ENCODE measurements at places on chromosomes 13 and 19. TPM values are rescaled to one million over a fixed set of nuclear protein-coding genes. Genes with fewer than 3 reads are reported as not detected.

GZMM gene
- total RNA-seq = 44.5 TPM

MRPS12 gene
- total RNA-seq = 54.8 TPM

SIGLECL1 gene
- total RNA-seq = not detected

ATP1A3 gene
- total RNA-seq = 2.0 TPM

LMO7 gene
- total RNA-seq = 23.1 TPM

PROZ gene
- total RNA-seq = not detected

ZNF91 gene
- total RNA-seq = 56.8 TPM

CGB2 gene
- not detected for total RNA-seq

DNA sequence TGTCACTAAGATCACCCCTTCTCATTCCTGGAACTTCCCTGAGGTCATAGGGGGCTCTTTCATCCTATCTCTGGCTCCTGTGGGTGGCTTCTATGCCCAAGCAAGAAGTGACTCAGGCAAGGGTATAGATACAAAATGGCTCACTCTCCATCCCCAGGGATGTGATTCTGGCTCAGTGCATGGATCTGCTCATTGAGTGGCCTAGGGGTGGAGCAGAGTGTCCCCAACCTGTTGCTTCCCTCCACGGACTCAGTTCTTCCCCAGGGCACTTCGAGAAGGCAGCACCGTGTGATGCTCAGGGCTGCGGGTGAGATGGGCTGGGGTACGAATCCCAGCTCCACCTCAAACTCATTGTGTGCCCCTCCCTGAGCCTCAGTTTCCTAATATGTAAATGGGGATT is 136.4 kb downstream of the PTPRS start:
- no peaks in the 10 kb centered on the region for H3K36me3 ChIP-seq
- no peaks in the 10 kb centered on the region for H3K27me3 ChIP-seq
- peaks cover 7% of the 10 kb centered on the region for H3K4me1 ChIP-seq
- DNase-seq = no peak

- H3K36me3 ChIP-seq = peaks cover 21% of the 10 kb centered on the region
- H3K4me1 ChIP-seq = peaks cover 79% of the 10 kb centered on the region
- peak overlapping the region; percentile 99 for H3K27ac ChIP-seq
- H3K27me3 ChIP-seq = no peaks in the 10 kb centered on the region
- peak; percentile 76 for DNase-seq
Measured at GRCh38 chr19:19459707-19460251, 54.3 kb downstream of the GATAD2A start.

GRCh38 chr19:33630880-33631608 is 9.3 kb downstream of the CHST8 start:
- H3K27ac ChIP-seq = no peak overlapping the region
- no peaks in the 10 kb centered on the region for H3K4me1 ChIP-seq
- no peaks in the 10 kb centered on the region for H3K27me3 ChIP-seq
- DNase-seq = no peak

- peak within 1 kb of the TSS; percentile 93 for H3K4me3 ChIP-seq
- H3K4me1 ChIP-seq = peaks cover 44% of the 10 kb centered on the region
- no peaks in the 10 kb centered on the region for H3K27me3 ChIP-seq
- peaks cover 41% of the 10 kb centered on the region for H3K36me3 ChIP-seq
- peak; percentile 71 for DNase-seq
Measured at GRCh38 chr19:35268536-35269437, at the start of gene USF2. Gene USF2 (plus strand): TSS chr19:35268962. CDS start chr19:35269102, 140 bp downstream.

DNA sequence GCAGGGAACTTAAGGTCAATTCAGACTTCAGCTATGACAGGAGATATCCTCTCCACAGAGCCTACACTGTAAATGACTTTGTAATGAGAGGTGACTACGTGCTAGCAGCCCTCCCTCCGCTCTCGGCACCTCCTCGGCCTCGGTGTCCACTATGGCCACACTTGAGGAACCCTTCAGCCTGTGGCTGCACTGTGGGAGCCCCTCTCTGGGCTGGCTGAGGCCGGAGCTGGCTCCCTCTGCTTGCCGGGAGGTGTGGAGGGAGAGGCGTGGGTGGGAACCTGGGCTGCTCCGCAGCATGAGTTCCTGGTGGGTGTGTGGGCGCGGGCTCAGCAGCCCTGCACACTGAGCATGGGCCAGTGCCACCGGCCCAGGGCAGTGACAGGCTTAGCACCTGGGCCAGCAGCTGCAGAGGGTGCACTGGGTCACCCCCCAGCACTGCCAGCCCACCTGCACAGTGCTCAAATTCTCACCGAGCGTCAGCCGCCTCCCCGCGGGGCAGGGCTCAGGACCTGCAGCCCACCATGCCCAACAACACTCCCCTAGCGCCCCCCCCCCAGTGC is 137.6 kb upstream of the SPACA7 start:
- no peaks in the 10 kb centered on the region for H3K4me1 ChIP-seq
- no peaks in the 10 kb centered on the region for H3K27me3 ChIP-seq
- H3K36me3 ChIP-seq = no peaks in the 10 kb centered on the region
- DNase-seq = no peak

DNA sequence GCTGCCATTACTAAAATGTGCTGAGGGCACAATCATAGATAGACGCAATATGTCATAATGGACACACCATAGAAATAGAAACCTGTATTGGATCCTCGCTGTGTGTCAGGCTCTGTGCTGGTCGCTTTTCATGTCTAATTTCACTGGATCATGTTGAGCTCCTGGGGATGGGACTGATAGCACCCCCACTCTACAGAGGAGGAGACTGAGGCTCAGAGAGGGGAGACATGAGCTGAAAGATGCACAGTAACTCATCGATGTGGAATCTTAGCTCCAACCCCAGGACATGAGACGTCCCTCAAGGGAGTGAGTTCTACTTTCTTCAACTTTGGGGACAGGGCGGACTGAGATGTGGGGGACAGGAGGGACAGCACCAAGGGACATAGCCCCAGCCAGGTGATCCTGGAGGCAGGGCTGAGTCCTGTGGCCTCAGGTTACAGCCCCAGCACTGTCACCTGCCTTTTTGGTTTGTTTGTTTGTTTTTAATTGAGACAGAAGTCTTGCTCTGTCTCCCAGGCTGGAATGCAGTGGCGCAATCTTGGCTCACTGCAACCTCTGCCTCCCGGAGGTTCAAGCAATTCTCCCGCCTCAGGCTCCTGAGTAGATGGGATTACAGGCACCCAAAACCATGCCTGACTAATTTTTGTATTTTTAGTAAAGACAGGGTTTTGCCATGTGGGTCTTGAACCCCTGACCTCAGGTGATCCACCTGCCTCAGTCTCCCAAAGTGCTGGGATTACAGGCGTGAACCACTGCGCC is 6.6 kb upstream of the GIPC1 start:
- peaks cover 1% of the 10 kb centered on the region for H3K27me3 ChIP-seq
- no peaks in the 10 kb centered on the region for H3K36me3 ChIP-seq
- DNase-seq = no peak
- H3K4me3 ChIP-seq = no peak overlapping the region
- peaks cover 31% of the 10 kb centered on the region for H3K4me1 ChIP-seq

DNA sequence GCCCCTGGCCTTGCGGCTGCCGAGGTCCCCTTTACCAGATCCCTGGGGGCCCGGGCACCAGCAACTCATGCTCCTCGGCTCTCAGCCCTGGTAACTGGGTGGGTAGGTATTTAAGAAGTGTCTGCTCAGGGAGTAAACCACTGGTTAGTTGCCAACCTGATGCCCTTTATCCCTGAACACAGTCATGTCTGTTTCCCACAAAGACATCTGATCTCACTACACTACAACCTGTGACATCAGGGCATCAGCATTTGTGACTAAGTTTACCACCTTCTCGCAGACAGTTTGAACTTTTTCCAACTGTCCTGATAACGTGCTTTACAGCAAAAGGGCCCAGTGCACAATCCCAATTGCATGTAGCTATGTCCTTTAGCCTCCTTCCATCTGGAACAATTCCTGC is 22.0 kb downstream of the GGACT start:
- H3K27me3 ChIP-seq = no peaks in the 10 kb centered on the region
- H3K4me3 ChIP-seq = no peak overlapping the region
- DNase-seq = no peak
- no peaks in the 10 kb centered on the region for H3K4me1 ChIP-seq

DNA sequence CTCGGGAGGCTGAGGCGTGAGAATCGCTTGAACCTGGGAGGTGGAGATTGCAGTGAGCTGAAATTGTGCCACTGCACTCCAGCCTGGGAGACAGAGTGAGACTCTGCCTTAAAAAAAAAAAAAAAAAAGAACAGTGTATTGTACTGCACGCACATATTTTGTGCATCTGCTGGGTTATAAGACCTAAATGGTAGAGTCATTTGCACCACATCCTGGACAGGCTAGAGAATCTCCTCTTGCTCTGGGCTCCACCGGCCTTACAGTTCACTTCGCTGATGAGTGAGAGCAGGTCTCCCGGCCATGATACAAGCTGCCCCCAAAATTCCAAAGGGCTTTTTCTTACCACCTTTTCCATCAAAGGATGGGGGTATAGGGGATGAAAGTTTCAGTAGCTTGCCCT is 7.2 kb upstream of the SAE1 start:
- no peak for DNase-seq
- no peak overlapping the region for H3K4me3 ChIP-seq
- no peaks in the 10 kb centered on the region for H3K36me3 ChIP-seq
- no peak overlapping the region for H3K27ac ChIP-seq
- peaks cover 2% of the 10 kb centered on the region for H3K27me3 ChIP-seq

- DNase-seq = no peak
- no peaks in the 10 kb centered on the region for H3K4me1 ChIP-seq
- no peaks in the 10 kb centered on the region for H3K36me3 ChIP-seq
- no peak overlapping the region for H3K27ac ChIP-seq
Measured at GRCh38 chr13:106089261-106089980, 446.0 kb downstream of the EFNB2 start.

DNA sequence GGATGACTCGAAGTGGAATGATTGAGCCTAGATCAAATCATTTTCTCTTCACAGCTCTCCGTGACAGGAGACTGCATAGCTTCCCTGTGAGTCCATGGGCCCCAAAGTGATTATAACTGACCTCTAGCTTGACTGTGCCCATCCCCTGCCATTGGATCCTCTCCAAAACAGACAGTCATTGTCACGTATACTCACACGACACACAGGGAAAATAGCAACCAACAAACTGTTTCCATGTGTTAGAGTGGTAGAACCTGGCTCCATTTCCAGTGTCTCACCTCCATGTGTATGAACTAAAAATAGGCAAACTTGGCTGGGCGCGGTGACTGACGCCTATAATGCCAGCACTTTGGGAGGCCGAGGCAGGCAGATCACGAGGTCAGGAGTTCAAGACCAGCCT is 48.8 kb upstream of the NPAS1 start:
- H3K36me3 ChIP-seq = peaks cover 9% of the 10 kb centered on the region
- peaks cover 23% of the 10 kb centered on the region for H3K4me1 ChIP-seq
- no peak overlapping the region for H3K27ac ChIP-seq
- no peaks in the 10 kb centered on the region for H3K27me3 ChIP-seq
- H3K4me3 ChIP-seq = no peak overlapping the region

DNA sequence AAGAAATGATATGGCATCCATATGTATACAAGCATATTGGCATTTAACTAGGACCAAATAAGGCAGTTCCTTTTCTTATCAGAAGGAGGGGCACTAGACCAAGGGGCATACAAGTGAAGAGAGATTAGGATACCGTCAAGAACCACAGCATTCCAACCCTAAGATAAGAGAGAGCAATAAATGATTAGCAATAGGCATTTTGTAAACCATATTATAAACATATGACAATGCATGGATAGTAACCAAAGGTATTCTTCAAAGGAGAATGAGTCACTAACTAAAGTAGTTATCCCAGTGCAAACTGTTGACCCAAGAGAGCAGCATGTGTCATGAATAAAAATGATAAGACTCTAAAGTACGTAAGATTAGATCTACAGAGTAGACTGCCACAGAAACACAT is 500.9 kb upstream of the HTR2A start:
- H3K4me3 ChIP-seq = no peak overlapping the region
- no peak overlapping the region for H3K27ac ChIP-seq
- DNase-seq = no peak

GRCh38 chr13:99996381-99996973 is 14.9 kb downstream of the ZIC2 start:
- peaks cover 70% of the 10 kb centered on the region for H3K27me3 ChIP-seq
- H3K36me3 ChIP-seq = peaks cover 4% of the 10 kb centered on the region
- H3K4me1 ChIP-seq = peaks cover 15% of the 10 kb centered on the region
- no peak overlapping the region for H3K4me3 ChIP-seq

- no peaks in the 10 kb centered on the region for H3K4me1 ChIP-seq
- H3K36me3 ChIP-seq = no peaks in the 10 kb centered on the region
- no peak for DNase-seq
- H3K4me3 ChIP-seq = no peak overlapping the region
- H3K27me3 ChIP-seq = no peaks in the 10 kb centered on the region
Measured at GRCh38 chr19:31296741-31297390, 52.4 kb downstream of the TSHZ3 start.
